ENCODE measurements at places on chromosomes 6 and 20.

GRCh38 chr6:143685653-143686052, 7.9 kb downstream of the PHACTR2 start:
- no peak for DNase-seq

GRCh38 chr20:43151901-43152300, 37.8 kb downstream of the PTPRT start:
- no peak for DNase-seq

- no peak for DNase-seq
Measured at GRCh38 chr6:131636880-131637792, at the start of gene ENPP3. TSS of gene ENPP3 (plus strand) at chr6:131637302. CDS start at chr6:131637385, 83 bp downstream.

DNA sequence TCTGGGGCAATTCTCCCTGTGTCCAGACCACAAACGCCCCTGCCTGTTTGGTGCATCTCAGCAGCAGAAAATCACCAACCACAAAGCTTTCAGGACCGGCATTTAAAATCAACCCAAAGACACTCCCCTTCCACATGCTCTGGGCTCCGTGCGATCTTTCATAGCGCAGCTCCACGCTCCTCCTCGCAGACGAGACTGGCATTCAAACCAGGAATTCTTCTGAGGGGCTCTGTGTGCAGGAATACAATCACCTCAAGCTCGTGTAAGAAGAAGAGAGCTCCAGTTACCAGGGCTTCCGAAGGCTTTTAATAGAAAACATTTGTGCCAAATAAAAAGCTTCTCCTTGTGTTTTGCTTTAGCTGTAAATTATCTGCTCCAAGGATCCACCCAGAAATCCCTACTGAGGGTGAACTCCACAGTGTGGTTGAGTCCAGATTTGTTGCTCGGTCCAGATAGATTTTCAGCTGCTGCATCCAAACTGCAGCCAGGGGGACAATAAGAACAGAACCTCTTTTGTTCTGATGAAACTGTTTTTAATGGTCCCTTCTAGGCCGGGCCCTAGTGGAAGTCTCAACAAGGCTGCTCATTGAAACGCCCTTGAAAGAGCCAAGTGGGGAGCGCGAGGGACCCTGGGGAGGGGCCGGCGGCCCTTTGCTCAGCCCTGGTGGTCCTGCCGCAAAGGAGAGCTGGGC, 16.4 kb upstream of the BMP7 start:
- DNase-seq = no peak

- no peak for DNase-seq
Measured at GRCh38 chr20:2001119-2001518, 7.3 kb upstream of the PDYN start.

- no peak for DNase-seq
Measured at GRCh38 chr20:4320291-4320690, 304.9 kb upstream of the RNF24 start.

DNA sequence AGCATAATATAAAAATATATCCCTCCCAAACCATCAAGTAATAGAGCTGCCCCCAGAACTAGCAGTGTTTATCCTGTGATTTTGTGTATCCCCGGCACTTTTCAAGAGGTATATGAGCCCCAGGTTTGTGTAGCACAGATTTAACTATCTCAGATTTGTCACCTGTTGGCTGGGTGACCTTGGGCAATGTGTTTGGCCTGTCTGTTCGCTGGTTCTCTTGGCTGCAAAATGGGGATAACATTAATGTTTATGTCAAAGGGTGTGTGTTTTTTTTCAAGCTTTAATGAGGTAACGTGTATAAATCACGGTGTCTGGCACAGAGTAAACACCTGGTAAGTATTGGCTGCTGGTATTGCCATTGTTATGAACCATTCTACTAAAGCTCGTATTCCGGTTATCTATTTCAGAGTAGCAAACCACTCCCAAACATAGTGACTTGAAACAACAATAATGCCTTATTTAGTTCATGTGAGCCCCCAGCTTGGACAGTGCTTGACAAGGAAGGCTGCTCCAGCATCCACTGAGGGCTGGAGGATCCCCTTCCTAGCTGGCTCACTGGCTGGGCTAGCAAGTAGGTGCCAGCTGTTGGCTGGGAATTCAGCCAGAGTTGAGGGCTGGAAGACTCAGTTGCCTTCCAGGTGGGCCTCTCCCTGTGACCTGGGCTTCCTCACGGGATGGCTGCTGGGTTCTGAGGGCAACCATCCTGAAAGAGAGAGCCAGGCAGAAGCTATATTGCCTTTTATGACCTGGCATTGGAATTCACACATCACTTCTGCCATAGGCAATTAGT, 36.2 kb downstream of the PDRG1 start:
- DNase-seq = no peak

DNA sequence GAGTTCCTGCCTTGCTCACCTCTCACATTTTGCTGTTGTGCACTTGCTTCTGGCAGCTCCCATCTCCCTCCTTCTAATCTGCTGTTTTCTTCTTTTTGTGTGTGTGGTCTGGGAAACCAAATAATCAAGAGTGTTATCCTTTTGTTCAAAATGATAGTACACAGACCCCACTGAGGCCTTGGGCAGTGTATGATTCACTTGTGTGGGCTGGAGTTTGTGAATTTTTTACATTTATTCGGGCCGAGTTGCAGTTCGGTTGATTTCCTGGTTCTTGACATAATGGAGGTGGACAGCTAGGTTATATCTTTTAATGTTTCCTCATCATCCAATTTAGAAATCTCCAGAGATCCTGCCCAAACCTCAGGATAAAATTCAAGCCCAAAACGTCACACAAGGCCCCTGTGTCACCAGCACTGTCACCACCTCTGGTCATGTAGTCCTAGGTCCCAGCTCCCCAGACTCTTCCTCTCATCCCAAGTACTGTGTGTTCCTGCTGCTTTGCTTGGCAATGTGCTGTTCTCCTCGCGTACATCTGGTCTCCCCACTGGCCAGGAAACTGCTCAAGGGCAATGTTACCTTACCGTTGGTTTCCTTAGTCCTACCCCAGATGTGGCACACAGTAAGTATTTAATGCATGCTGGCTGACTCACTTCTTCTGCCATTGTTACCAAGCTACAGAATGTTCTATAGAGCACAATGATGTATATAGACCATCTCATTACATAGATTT, 55.7 kb upstream of the PHACTR2 start:
- no peak for DNase-seq

GRCh38 chr6:33607126-33607783, 13.9 kb upstream of the ITPR3 start:
- DNase-seq = no peak

GRCh38 chr6:37187321-37188022, 17.5 kb downstream of the PIM1 start:
- no peak for DNase-seq

DNA sequence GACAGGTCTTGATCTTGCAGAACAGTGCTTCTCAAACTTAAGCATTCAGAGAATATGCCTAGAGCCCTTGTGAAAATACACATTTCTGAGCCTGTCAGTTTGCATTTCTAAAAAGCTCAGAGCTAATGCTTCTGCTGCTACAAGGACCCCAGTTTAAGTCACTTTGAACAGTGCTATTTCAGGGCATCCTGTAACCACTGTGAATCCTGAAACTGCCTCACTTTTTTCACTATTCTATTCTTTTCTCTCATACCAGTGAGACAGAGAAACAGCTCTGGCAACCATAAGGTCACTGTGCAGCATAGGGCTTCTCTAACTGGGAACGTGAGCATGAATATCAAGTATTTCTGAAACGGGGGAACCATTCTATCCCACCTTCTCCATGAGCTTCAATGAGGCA, 51.2 kb downstream of the LGSN start:
- DNase-seq = no peak
